ENCODE measurements at places on chromosomes 4 and X.

DNA sequence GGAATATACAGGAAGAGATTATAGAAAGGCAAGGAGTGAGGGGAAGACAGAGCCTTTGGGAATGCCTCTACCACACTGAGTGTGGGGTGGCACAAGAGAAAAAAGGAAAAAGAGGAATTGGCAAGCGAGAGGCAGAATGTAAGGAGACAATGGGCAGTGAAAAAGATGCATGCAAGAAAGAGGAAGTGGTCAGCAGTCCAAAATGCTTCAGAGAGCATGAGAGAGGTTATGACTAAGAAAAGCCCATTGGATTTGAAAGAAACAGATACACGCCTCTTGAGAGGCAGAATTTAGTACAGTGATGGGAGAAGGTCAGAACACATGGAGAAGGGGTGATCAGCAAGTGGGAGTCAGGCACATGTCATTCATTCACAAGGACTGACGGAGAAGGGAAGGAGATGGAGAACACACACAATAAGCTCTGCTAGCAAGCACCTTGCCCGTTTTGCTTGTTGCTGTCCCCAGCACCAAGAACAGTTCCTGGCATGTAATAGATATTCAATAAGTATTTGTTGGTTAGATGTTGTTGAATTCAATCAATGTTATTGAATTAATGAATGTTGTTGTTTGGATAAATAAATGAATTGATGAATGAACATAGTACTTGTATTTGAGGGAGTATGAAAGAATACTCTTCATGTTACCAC lies 6.3 kb downstream of the DCHS2 start:
- DNase-seq: no peak

- DNase-seq: no peak
Measured at GRCh38 chr4:48432017-48432416, 51.1 kb upstream of the SLC10A4 start.

DNA sequence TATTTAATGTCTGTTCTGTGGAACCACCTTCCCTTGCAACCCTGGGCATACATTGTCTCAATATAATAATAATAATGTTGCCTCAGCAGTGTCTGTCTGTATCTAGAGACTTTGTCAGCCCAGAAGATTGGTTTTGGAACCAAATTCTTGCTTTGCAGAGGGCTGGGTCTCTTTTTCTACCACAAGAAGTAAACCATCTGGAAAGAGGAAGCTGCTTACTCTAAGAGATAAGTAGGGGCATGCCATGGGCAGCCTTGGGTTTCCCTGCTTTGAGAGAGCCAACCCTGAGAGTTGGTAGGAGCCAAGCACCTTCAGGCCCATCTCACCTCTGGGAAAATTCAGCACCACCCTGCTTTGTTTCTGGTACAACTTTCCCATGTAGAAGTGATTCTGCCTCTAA lies 27.0 kb downstream of the TMEM31 start:
- DNase-seq: no peak

DNA sequence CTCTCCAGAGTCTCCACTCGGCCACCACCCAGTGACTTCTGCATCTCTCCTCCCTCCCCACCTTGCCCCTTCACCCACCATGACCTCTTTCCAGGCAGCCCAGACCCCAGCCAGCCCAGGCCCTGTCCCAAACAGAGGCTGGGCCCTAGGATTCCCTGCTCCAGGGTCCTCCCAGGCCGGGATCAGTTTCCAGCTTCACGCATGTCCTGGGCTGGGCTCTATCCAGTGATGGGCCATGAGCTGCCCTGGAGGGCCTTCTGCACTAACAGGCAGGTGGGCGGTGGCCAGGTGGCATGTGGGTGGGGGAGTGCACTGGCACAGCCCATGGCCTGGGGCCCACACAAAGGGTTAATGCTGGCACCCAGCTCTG lies 20.4 kb upstream of the ADD1 start:
- DNase-seq: no peak

GRCh38 chr4:159765382-159765781 lies 662.5 kb downstream of the RAPGEF2 start:
- DNase-seq: no peak

GRCh38 chr4:122537388-122538135 lies 81.0 kb upstream of the IL2 start:
- DNase-seq: no peak

- DNase-seq: no peak
Measured at GRCh38 chr4:48554606-48555005, 64.6 kb downstream of the ZAR1 start.

- DNase-seq: no peak
Measured at GRCh38 chr4:172515266-172515879, 653.2 kb upstream of the GALNT7 start.

Data from stimulated activated naive CD4-positive, alpha-beta T cell treated with Interleukin-2 at 50 U/mL for 16 hours (primary cell).